Activated naive CD4-positive, alpha-beta T cell treated with anti-CD3 and anti-CD28 coated beads, Interleukin-2, amount 10 ng/mL, durations not matched to agents 7 days and 5 days (primary cell): ENCODE measurements at places on chromosomes 7 and 10.

DNA sequence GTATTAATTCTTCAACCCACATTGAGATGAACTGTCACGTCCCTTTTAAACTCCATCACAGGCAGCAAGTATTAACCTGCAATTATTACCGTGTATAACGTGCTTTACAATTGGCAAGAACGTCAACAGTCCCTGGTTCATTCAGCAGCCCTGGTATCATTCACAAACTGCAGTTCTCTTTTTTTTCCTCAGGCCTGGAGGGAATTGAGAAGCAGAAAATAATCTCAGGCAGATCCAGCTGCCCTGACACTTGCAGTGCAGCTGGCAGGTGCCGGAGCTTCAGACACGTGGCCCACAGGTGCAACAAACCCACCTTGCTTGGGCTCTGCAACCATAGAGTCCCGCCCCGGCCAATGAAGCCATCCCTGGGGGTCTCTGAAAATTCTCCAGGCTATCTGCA lies 137.3 kb downstream of the PLXNA4 start:
- peak overlapping the region; percentile 91 for H3K27ac ChIP-seq
- H3K4me1 ChIP-seq, result peaks cover 99% of the 10 kb centered on the region
- H3K36me3 ChIP-seq, result peaks cover 57% of the 10 kb centered on the region
- no peak overlapping the region for H3K4me3 ChIP-seq

- H3K27me3 ChIP-seq, result no peaks in the 10 kb centered on the region
- H3K27ac ChIP-seq, result peak overlapping the region; percentile 62
- peaks cover 50% of the 10 kb centered on the region for H3K4me1 ChIP-seq
- peaks cover 54% of the 10 kb centered on the region for H3K36me3 ChIP-seq
These were observed 16.9 kb downstream of the PRKRIP1 start for GRCh38 chr7:102413091-102413490.

- H3K27me3 ChIP-seq, result peaks cover 12% of the 10 kb centered on the region
- H3K36me3 ChIP-seq, result no peaks in the 10 kb centered on the region
These were observed 38.3 kb downstream of the AKR1B1 start for GRCh38 chr7:134420424-134421125.

GRCh38 chr10:64795847-64796246 lies 1274.6 kb downstream of the REEP3 start:
- no peak overlapping the region for H3K27ac ChIP-seq
- no peaks in the 10 kb centered on the region for H3K27me3 ChIP-seq
- no peaks in the 10 kb centered on the region for H3K36me3 ChIP-seq
- H3K4me1 ChIP-seq, result no peaks in the 10 kb centered on the region
- DNase-seq, result no peak

DNA sequence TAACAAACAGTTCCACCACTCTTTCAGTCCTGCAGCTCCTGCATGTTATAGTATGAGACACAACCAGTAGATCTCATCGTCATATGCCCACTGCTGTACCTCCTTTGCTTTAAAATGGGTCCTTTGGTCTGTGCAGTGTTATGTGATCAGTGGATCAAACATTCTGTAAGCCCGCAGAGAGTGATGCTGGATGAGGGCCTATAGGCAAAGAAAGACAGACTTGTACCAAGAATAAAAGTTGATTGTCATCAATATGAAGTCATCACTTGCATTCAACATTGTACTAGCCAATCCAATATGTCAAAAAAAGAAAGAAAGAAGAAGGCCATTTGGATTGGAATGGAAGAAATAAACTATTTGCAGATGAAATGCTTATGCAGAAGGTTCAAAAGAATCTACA lies 79.8 kb upstream of the PHYHIPL start:
- H3K27me3 ChIP-seq, result no peaks in the 10 kb centered on the region
- DNase-seq, result no peak
- no peak overlapping the region for H3K27ac ChIP-seq
- H3K36me3 ChIP-seq, result no peaks in the 10 kb centered on the region
- H3K4me1 ChIP-seq, result no peaks in the 10 kb centered on the region
- H3K4me3 ChIP-seq, result no peak overlapping the region

GRCh38 chr7:4801839-4802231 lies 26.4 kb downstream of the AP5Z1 start:
- H3K4me3 ChIP-seq, result no peak overlapping the region
- peaks cover 12% of the 10 kb centered on the region for H3K27me3 ChIP-seq
- H3K4me1 ChIP-seq, result no peaks in the 10 kb centered on the region
- H3K36me3 ChIP-seq, result no peaks in the 10 kb centered on the region
- no peak overlapping the region for H3K27ac ChIP-seq

GRCh38 chr10:74976565-74976964 lies 134.9 kb upstream of the SAMD8 start:
- DNase-seq, result no peak
- peaks cover 46% of the 10 kb centered on the region for H3K36me3 ChIP-seq
- H3K27ac ChIP-seq, result no peak overlapping the region
- H3K4me1 ChIP-seq, result peaks cover 26% of the 10 kb centered on the region

- no peak overlapping the region for H3K4me3 ChIP-seq
- DNase-seq, result no peak
- peaks cover 60% of the 10 kb centered on the region for H3K36me3 ChIP-seq
- peaks cover 9% of the 10 kb centered on the region for H3K4me1 ChIP-seq
These were observed 34.6 kb downstream of the AGK start for GRCh38 chr7:141585592-141586510.

- H3K4me3 ChIP-seq, result no peak overlapping the region
- DNase-seq, result no peak
- H3K27ac ChIP-seq, result peak overlapping the region; percentile 71
- peaks cover 5% of the 10 kb centered on the region for H3K4me1 ChIP-seq
These were observed 29.7 kb upstream of the PAX2 start for GRCh38 chr10:100715445-100716385.

GRCh38 chr7:6409944-6410693 lies 37.6 kb downstream of the DAGLB start:
- H3K27me3 ChIP-seq, result no peaks in the 10 kb centered on the region
- no peak for DNase-seq
- no peaks in the 10 kb centered on the region for H3K4me1 ChIP-seq
- peaks cover 62% of the 10 kb centered on the region for H3K36me3 ChIP-seq
- H3K27ac ChIP-seq, result no peak overlapping the region

- no peak overlapping the region for H3K27ac ChIP-seq
These were observed 209.7 kb downstream of the SKIDA1 start for GRCh38 chr10:21315645-21316220.

DNA sequence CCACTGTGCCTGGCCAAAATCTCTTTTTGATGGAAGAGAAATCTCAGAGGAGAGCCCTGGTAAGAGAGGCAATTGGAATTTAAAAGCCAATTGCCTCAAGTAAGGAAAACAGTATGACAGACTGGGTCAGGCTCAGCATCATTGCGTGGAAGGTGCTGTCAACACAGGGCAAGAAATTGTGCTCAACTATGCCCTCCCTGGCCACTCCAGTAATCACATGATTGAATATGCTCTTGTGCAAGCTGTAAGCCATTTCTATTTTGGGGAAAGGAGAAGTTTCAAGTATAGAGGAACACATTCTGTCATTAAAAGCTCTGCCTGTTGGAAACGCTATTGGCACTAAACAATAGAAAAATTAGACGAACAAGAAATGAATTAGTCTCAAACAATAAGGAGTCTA lies 1127.7 kb downstream of the REEP3 start:
- no peaks in the 10 kb centered on the region for H3K27me3 ChIP-seq
- H3K4me3 ChIP-seq, result no peak overlapping the region
- H3K36me3 ChIP-seq, result no peaks in the 10 kb centered on the region
- H3K27ac ChIP-seq, result no peak overlapping the region
- no peak for DNase-seq
- no peaks in the 10 kb centered on the region for H3K4me1 ChIP-seq

GRCh38 chr7:82494420-82494819 lies 50.8 kb upstream of the CACNA2D1 start:
- no peaks in the 10 kb centered on the region for H3K27me3 ChIP-seq
- H3K4me1 ChIP-seq, result no peaks in the 10 kb centered on the region

DNA sequence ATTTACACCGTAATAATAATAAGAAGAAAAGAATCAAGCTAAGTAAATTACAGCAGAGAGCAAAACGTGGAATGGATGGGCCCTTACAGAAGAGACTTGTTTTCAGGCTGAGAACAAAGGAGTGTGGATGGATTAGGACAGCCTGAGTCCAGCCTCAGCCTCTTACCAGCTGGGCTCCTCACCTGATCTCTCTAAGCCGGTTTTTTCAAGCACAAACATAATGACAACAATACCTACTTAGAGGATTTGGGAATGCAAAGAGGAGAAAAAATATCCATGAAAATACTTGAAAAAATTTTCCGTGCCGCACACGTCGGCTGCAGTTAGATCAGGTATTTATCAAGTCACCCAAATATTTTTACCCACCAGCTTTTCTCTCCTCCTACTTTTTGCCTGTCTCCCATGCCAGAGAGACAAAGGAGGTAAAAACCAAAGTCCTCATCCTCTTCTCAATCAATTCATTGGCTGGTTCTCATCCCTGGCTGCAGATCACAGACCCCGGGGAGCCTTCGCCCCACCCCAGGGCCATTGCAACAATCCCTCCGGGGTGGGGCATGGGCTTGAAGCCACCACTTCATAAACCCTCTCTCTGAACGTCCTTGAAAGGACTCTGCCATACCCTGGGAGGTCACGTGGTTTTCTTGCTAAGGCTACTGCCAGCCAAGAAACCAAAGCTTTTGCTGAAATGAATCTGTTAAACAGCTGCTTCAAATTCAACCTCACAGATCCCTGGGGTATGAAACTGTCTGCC lies 29.7 kb upstream of the GTF2I start:
- DNase-seq, result no peak
- peaks cover 12% of the 10 kb centered on the region for H3K27me3 ChIP-seq
- H3K4me1 ChIP-seq, result peaks cover 5% of the 10 kb centered on the region

DNA sequence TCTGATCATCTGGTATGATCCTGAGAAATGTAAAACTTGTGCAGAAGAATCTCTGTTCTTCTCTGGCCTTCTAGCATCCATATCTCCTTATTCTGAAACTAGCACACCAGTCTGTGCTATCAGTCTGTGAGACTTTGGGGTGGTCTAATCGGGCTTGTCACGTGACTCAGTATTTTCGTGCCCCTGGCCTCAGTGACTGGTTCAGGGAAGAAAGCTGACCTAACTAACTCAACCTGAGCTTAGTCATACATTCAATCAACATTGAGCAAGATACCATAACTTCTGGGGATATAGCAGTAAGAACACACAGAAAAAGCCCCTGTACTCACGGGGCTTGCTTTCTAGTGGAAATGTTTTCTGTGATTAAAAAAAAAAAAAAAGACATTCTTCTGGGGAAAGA lies 109.3 kb downstream of the DKK1 start:
- H3K4me3 ChIP-seq, result no peak overlapping the region
- no peak overlapping the region for H3K27ac ChIP-seq
- DNase-seq, result no peak
- no peaks in the 10 kb centered on the region for H3K4me1 ChIP-seq
- H3K27me3 ChIP-seq, result no peaks in the 10 kb centered on the region

- H3K4me3 ChIP-seq, result no peak overlapping the region
- no peak for DNase-seq
- H3K27me3 ChIP-seq, result peaks cover 7% of the 10 kb centered on the region
- no peak overlapping the region for H3K27ac ChIP-seq
- H3K4me1 ChIP-seq, result no peaks in the 10 kb centered on the region
These were observed 419.2 kb upstream of the NFE2L3 start for GRCh38 chr7:25732766-25733217.

- no peak for DNase-seq
- H3K4me1 ChIP-seq, result peaks cover 30% of the 10 kb centered on the region
- H3K36me3 ChIP-seq, result peaks cover 7% of the 10 kb centered on the region
- no peaks in the 10 kb centered on the region for H3K27me3 ChIP-seq
These were observed 431 bp downstream of the ZYX start for GRCh38 chr7:143381427-143382125.

DNA sequence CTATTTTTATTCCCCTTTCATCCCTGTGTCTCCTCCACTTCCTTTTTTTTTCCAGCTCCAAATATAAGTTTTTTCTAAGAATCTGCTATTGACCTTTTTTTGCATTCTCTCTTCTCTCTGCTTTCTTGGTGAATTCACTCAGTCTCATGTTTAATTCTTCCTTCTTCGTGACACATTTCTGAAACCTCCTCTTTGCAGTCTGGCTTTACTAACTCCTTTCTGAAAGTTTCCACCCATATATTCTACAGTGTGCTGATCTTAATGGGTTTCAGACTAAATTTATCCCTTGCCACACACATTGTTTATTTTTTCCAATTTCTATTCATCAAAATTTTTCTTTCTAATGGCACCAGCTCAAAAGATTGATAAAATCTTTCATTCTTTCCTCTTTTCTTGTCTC lies 47.8 kb upstream of the CALD1 start:
- H3K4me1 ChIP-seq, result no peaks in the 10 kb centered on the region
- DNase-seq, result no peak
- no peak overlapping the region for H3K4me3 ChIP-seq
- H3K27ac ChIP-seq, result no peak overlapping the region
- no peaks in the 10 kb centered on the region for H3K36me3 ChIP-seq

DNA sequence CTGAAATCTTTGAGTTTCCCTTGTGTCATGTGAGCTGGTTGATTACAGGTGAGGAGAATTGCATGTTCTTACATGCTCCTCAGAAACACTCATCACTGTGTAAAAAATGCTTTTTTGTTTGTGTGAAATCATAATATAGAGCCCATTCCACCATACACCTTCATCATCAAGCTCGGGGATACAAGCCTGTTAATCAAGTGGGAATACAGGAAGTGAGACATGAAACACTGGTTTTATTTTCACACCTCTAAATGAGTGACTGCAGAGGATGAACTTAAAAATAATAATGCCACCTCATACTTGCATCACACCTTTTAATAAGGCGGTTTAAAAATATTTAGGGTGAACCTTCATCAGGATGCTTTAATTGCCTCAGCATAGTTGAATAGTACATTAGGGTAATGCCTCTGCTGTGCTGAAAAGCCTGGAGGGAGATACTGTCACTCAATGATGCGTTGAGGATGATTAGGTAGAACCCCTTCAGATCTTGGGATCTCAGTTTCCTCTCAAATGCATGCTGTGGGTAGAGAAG lies 164.6 kb downstream of the AUTS2 start:
- H3K4me3 ChIP-seq, result no peak overlapping the region
- no peaks in the 10 kb centered on the region for H3K4me1 ChIP-seq
- no peaks in the 10 kb centered on the region for H3K27me3 ChIP-seq

DNA sequence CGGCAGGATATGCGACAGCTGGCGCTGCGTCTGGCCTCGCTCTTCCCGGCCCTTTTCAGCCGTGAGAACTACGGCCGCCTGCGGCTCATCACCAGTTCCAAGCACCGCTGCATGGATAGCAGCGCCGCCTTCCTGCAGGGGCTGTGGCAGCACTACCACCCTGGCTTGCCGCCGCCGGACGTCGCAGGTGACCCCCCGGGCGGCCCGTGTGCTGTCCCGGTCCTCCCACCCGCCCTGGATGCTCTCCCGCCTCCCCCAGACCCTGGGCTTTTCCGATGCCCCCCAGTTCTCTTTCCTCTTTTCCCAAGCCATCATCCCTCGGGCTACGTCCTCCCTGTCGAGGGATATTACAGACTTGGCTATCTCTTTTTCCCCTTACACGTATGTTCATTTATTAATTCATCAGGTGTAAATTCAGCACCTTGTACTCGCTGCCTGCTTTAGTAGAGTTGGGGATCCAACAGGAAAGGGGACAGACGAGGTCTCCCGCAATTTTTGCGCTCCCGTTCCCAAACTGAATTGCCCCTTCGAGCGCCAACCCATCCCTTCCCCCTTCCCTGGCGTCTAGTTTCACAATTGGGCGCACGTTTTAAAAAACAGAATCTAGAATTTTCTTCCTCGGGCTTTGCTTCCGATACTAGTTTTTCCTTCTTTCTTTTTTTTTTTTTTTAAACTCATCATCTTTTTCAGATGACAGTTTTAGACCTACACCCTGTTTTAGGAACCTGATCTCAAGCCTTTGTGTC lies 846 bp downstream of the MINPP1 start:
- peaks cover 29% of the 10 kb centered on the region for H3K4me1 ChIP-seq
- H3K4me3 ChIP-seq, result peak overlapping the region; percentile 89
- H3K36me3 ChIP-seq, result peaks cover 9% of the 10 kb centered on the region
- H3K27ac ChIP-seq, result peak overlapping the region; percentile 78
- DNase-seq, result peak; percentile 58
- peaks cover 5% of the 10 kb centered on the region for H3K27me3 ChIP-seq
